A673 (cell line): ENCODE measurements at places on chromosomes 6 and 20.

DNA sequence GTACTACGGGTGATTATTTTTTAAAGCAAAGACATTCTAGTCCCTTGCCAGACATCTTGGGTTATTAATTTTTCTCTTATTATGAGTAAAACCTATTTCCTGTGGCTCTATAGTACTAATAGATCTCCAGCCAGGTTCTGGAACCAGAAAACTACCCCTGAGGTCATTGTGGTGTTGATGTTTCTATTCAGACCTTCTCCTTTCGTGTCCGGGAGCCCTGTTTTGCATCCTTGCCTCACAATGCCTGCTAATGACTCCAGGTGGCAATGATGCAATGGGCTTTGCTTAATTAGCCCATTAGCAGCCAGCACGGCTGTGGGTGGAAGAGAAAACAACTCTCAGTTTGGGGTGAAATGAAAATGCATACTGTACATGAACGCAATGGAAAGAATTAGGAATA is 62.9 kb upstream of the ARG1 start:
- peaks cover 8% of the 10 kb centered on the region for H3K4me1 ChIP-seq
- no peaks in the 10 kb centered on the region for H3K27me3 ChIP-seq
- no peak overlapping the region for H3K27ac ChIP-seq
- no peak overlapping the region for H3K4me3 ChIP-seq

GRCh38 chr6:78810146-78810545 is 57.2 kb upstream of the IRAK1BP1 start:
- H3K4me1 ChIP-seq: no peaks in the 10 kb centered on the region
- H3K4me3 ChIP-seq: no peak overlapping the region
- H3K36me3 ChIP-seq: no peaks in the 10 kb centered on the region
- peak; percentile 45 for DNase-seq

DNA sequence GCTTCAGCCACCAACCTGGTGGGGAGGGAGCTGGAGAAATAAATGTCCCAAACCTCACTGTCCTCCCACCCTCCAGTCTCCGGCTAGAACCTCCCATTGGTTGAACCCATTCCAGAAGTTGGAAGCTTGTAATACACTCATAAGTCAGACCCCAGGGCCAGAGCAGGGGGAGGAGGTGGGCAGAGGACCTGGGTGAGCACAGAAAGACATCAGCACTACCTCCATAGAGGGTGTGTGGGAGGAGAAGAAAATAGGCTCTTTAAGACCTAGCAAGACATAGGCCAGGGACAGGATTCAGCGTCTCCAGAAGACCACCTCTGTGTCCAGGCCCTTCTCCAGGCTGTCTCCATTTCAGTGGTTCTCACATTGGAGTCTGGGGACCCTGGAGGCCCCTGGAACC is 73.3 kb upstream of the TOP1 start:
- no peak overlapping the region for H3K4me3 ChIP-seq
- no peaks in the 10 kb centered on the region for H3K4me1 ChIP-seq
- no peak for DNase-seq
- no peaks in the 10 kb centered on the region for H3K27me3 ChIP-seq

- H3K4me1 ChIP-seq: peaks cover 65% of the 10 kb centered on the region
- H3K27me3 ChIP-seq: no peaks in the 10 kb centered on the region
- no peak overlapping the region for H3K27ac ChIP-seq
- H3K36me3 ChIP-seq: no peaks in the 10 kb centered on the region
Measured at GRCh38 chr6:68711386-68712000, 76.4 kb downstream of the ADGRB3 start.

- DNase-seq: no peak
- H3K27me3 ChIP-seq: no peaks in the 10 kb centered on the region
- H3K36me3 ChIP-seq: no peaks in the 10 kb centered on the region
- no peak overlapping the region for H3K4me3 ChIP-seq
- no peak overlapping the region for H3K27ac ChIP-seq
- no peaks in the 10 kb centered on the region for H3K4me1 ChIP-seq
Measured at GRCh38 chr6:110755411-110755834, 59.8 kb downstream of the CDK19 start.

DNA sequence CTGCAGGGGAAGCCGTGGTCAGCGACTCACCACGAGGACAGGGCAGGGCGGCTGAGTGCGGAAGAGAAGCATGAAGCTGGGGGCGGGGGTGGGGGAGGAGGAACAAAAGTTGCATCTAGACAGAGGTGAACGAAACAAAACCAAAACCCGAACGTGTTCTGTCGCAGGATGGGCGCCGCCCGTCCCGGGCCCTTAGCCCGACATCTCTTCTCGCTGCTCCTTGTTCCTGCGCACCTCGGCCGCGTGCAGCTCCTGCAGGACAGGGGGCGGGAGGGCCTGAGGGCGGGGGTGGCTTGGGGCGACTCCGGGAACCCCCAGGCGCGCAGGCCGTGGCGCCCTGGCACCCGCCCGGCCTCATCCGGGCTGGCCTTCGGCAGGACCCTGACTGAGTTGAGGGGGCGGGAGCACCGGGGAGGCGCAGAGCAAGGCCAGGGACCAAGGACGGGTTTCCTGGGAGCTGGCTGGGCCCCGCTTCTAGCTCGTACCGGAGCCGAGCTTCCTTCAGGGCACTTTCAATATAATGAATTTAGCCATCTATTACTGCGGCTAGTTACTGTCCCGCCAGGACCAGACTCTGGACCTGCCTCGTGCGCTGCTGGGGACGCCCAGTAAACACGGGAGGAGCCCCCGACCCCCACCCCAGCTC is 12.0 kb downstream of the STMN3 start:
- peaks cover 9% of the 10 kb centered on the region for H3K4me1 ChIP-seq
- H3K27ac ChIP-seq: no peak overlapping the region
- no peak for DNase-seq
- no peaks in the 10 kb centered on the region for H3K27me3 ChIP-seq
- H3K36me3 ChIP-seq: peaks cover 3% of the 10 kb centered on the region

- no peak overlapping the region for H3K27ac ChIP-seq
- H3K36me3 ChIP-seq: no peaks in the 10 kb centered on the region
- H3K27me3 ChIP-seq: no peaks in the 10 kb centered on the region
- peaks cover 7% of the 10 kb centered on the region for H3K4me1 ChIP-seq
Measured at GRCh38 chr20:5788385-5788895, 38.2 kb downstream of the SHLD1 start.

GRCh38 chr20:21237956-21238799 is 65.0 kb upstream of the XRN2 start:
- peaks cover 14% of the 10 kb centered on the region for H3K4me1 ChIP-seq
- H3K27ac ChIP-seq: no peak overlapping the region
- no peaks in the 10 kb centered on the region for H3K27me3 ChIP-seq
- H3K4me3 ChIP-seq: no peak overlapping the region
- no peak for DNase-seq

- H3K36me3 ChIP-seq: no peaks in the 10 kb centered on the region
- peak; percentile 3 for DNase-seq
- no peak overlapping the region for H3K4me3 ChIP-seq
- peaks cover 6% of the 10 kb centered on the region for H3K4me1 ChIP-seq
- H3K27ac ChIP-seq: no peak overlapping the region
- peaks cover 96% of the 10 kb centered on the region for H3K27me3 ChIP-seq
Measured at GRCh38 chr6:119350952-119351372, 1.4 kb upstream of the MAN1A1 start.

DNA sequence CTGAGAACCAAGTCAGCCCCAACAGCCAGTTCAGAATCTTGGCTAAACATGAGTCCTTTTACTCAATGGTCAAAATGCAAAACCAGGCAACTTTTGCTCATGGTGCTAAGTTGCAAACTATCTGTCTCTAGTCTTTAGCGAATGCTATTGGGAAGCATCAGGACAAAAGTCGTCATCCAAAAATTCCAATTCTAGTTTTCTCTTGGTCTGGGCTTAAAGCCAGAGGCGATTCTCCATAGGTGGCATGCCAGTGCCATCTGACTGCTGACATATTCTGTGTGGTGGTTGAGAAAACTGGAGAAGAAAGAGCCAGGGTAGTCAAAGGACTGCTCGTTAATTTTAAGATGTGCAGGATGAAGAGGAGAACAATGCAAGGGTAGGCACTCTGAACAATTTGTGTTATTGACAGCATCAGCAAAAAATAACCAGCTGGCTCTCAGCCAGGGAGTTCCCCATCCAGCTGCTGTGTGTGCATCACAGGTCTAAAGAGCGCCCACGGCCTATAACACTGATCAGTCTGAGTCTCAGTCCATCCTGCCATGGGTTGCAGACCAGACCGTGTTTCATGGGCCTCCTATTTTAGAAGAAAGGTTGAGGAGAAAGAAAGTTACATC is 313.6 kb downstream of the ALDH8A1 start:
- no peak overlapping the region for H3K4me3 ChIP-seq
- peaks cover 10% of the 10 kb centered on the region for H3K4me1 ChIP-seq
- H3K27me3 ChIP-seq: no peaks in the 10 kb centered on the region
- H3K36me3 ChIP-seq: no peaks in the 10 kb centered on the region

GRCh38 chr6:154359161-154359574 is 2.6 kb upstream of the IPCEF1 start:
- no peaks in the 10 kb centered on the region for H3K4me1 ChIP-seq
- no peak overlapping the region for H3K4me3 ChIP-seq
- no peak overlapping the region for H3K27ac ChIP-seq
- no peaks in the 10 kb centered on the region for H3K36me3 ChIP-seq
- DNase-seq: no peak

DNA sequence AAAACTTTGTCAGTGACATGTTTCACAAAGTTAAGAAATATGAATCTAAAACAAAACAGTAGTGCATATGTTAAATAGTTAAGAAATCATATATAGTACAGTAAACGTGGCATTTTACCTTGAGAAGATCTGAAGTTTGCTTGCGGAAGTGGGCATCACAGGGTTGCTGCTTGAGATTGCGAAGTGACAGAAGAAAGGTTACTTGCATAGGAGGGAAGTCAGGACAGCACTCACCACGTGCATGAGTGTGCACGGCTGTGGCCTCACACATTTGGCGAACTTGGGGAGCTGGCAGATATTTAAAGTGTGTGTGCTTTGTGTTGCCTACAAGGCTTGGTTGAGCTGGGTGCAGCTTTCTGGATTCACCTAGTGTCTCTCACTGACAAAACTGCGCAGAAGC is 431.5 kb upstream of the ARID1B start:
- H3K27ac ChIP-seq: no peak overlapping the region
- H3K4me3 ChIP-seq: no peak overlapping the region
- H3K27me3 ChIP-seq: no peaks in the 10 kb centered on the region
- no peak for DNase-seq

DNA sequence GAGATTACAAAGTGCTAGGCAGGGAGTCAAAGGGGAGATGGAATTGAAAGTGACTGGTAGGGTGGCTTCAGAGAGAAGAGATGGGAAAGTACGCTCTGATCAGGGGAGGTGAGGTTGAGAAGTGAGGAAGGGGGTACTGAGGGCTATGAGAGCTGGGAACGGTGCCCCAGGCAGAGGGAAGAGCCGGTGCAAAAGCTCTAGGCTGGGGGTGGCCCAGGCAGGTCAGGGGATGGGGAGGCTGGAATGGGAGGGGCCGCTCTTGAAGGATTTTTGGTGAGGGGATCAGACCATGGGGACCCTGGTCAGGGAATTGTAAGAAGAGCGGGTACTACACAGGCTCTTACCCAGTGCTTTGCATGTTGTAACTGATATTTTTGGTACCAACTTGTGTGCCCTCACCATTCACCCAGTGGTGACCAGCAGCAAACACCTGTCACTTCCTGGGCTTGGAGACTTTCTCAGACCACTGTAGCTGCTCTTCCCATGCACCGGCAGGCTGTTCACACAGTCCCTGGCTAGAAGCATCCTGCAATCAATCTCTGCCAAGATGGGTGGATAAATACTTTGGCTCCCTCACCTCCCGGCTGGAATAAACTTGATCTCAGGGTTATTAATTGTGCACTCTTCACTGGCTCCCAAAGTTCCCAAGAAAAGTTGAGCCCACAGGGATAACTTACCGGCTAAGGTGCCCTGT is 24.0 kb downstream of the PCK1 start:
- H3K27me3 ChIP-seq: no peaks in the 10 kb centered on the region
- no peak overlapping the region for H3K27ac ChIP-seq
- no peak overlapping the region for H3K4me3 ChIP-seq

- no peak for DNase-seq
- no peak overlapping the region for H3K27ac ChIP-seq
- H3K4me3 ChIP-seq: no peak overlapping the region
- H3K27me3 ChIP-seq: no peaks in the 10 kb centered on the region
- H3K36me3 ChIP-seq: no peaks in the 10 kb centered on the region
- H3K4me1 ChIP-seq: peaks cover 14% of the 10 kb centered on the region
Measured at GRCh38 chr20:41234546-41234945, 83.0 kb downstream of the ZHX3 start.

GRCh38 chr6:116562614-116563013 is 8.7 kb upstream of the RWDD1 start:
- no peak overlapping the region for H3K4me3 ChIP-seq
- no peaks in the 10 kb centered on the region for H3K27me3 ChIP-seq
- no peaks in the 10 kb centered on the region for H3K36me3 ChIP-seq
- no peak overlapping the region for H3K27ac ChIP-seq
- DNase-seq: no peak
- peaks cover 4% of the 10 kb centered on the region for H3K4me1 ChIP-seq

DNA sequence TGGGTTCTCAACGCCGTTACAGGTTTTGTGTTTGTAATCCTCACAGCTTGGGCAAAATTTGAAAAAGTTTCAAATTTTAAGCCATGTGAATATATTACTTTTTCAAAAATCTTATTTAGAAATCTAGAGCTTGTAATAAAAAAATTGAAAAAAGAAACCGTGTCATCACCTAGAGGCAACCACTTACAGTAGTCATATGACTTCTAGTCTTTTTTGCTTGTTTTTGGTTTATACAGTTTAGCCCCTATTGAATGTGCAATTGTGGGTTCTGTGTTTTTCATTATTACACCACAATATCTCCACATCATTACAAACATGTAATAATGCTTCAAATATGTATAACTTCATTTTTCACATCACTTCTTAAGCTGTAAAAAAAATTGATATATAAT is 888 bp downstream of the DYNLRB1 start:
- peaks cover 3% of the 10 kb centered on the region for H3K4me1 ChIP-seq
- no peaks in the 10 kb centered on the region for H3K27me3 ChIP-seq
- H3K36me3 ChIP-seq: peaks cover 10% of the 10 kb centered on the region
- peak overlapping the region; percentile 91 for H3K4me3 ChIP-seq

DNA sequence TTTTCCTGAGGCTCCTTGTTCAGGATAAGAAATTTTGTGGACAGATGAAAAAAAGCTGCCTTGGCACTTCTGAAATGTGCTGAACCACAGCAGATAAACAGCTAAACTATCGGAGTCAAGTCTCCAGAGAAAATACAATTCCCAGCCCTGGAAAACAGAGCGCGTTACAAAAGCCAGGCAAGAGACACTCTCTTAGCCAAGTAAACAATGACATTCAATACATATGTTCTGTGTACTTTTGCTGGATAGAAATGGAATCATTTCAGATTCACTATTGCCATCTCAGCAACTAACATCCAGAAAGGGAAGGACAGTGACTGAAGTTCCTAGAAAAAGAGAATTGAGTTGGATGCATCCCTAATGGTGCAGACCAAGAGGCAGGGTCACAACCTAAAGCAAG is 196.8 kb upstream of the NRSN1 start:
- DNase-seq: no peak
- no peak overlapping the region for H3K27ac ChIP-seq
- no peak overlapping the region for H3K4me3 ChIP-seq
- H3K4me1 ChIP-seq: no peaks in the 10 kb centered on the region
- no peaks in the 10 kb centered on the region for H3K36me3 ChIP-seq
